Activated CD8-positive, alpha-beta memory T cell treated with anti-CD3 and anti-CD28 coated beads, Interleukin-2, amount 10 ng/mL, durations not matched to agents 7 days and 5 days (primary cell): ENCODE measurements at places on chromosomes 2 and 18. TPM values are rescaled to one million over a fixed set of nuclear protein-coding genes. Genes with fewer than 3 reads are reported as not detected.

GRCh38 chr18:67893916-67894315 is 377.4 kb upstream of the DSEL start:
- no peaks in the 10 kb centered on the region for H3K4me1 ChIP-seq
- H3K4me3 ChIP-seq: no peak overlapping the region
- H3K27me3 ChIP-seq: no peaks in the 10 kb centered on the region
- H3K36me3 ChIP-seq: no peaks in the 10 kb centered on the region

The DDX18 gene
- 78.2 TPM for total RNA-seq

- no peak for DNase-seq
- H3K27ac ChIP-seq: no peak overlapping the region
- no peaks in the 10 kb centered on the region for H3K4me1 ChIP-seq
- H3K27me3 ChIP-seq: peaks cover 23% of the 10 kb centered on the region
- no peak overlapping the region for H3K4me3 ChIP-seq
Observed at GRCh38 chr18:51399491-51400122, 202.1 kb upstream of the MEX3C start.

The POMC gene
- total RNA-seq: 4.3 TPM

DNA sequence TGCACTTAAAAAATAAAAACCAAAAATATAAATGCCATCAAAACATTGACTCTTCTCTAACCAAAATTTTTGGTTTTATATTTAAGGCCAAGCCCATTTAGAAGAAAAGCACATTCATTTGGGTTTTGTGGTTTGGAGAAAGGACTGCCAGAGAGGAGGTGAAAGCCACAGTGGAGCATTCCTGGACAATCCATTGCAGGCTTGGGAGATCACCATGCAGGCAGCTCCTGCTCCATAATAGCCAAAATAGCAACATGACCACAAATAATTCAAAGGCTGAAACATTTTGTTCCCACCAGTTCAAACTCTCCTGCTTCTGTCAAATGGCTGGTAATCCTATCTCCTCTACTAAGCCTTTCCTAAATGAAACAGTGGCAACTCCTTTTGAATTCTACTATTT is 73.5 kb downstream of the GALNT3 start:
- H3K4me1 ChIP-seq: no peaks in the 10 kb centered on the region
- no peaks in the 10 kb centered on the region for H3K36me3 ChIP-seq
- no peak overlapping the region for H3K27ac ChIP-seq
- peaks cover 19% of the 10 kb centered on the region for H3K27me3 ChIP-seq

DNA sequence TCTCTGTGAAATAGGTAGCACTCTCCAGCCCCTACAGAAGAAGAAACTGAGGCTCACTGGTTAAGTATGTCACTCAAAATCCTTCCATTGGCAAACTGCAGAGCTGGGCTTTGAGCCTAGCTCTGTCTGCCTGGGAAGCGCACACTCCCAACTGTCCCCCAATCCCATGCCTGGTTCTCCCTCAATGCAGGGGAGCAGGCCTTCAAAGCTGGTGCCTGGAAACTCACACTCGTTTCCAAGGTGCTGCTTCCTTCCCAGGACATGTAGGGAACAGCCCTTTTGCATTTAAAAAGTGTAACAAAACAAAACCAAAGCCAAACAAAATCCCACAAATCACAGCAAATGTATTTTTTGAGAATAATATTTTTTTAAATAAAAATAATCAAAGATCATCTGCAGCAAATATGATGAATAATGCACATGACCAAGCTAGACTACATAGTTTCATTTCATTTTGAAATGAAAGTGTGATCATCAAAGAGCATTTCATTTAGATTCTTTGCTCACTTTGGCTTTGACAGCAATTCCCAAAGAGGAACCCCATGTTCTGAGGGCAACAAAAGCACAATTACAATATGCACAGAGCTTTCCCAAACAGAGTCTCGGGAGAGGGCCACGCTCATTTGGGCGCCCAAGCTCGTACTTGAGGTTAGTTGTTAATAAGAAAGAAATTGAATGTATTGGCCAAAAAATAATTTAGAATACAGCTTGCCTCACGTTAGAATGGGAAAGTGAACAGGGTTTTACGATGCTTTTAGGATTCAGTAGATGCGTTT is 96.7 kb upstream of the ACKR3 start:
- no peaks in the 10 kb centered on the region for H3K36me3 ChIP-seq
- no peak overlapping the region for H3K4me3 ChIP-seq
- peaks cover 16% of the 10 kb centered on the region for H3K27me3 ChIP-seq
- no peak for DNase-seq
- no peaks in the 10 kb centered on the region for H3K4me1 ChIP-seq

DNA sequence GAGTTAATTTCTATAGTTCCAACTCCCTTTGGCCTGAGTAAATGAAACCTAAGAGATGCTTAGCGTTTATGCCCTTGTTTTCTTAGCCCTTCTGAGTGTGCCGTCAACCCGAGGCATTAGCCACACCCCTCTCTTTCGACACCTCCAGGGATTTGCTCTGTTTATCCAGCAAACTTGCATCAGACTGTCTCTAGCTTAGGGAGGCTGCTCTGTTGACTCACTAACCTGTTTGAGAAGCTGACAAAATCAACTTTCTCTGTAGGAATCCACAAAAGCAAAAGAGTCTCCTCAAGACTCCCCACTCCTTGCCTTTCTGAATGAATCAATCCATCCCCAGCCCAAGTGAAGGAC is 317.6 kb downstream of the TNS1 start:
- H3K27ac ChIP-seq: no peak overlapping the region
- H3K36me3 ChIP-seq: no peaks in the 10 kb centered on the region
- no peaks in the 10 kb centered on the region for H3K4me1 ChIP-seq

- no peaks in the 10 kb centered on the region for H3K36me3 ChIP-seq
- H3K4me3 ChIP-seq: no peak overlapping the region
- DNase-seq: no peak
- H3K27ac ChIP-seq: no peak overlapping the region
Observed at GRCh38 chr2:6290217-6291015, 575.3 kb downstream of the CMPK2 start.

- DNase-seq: no peak
- H3K27ac ChIP-seq: no peak overlapping the region
Observed at GRCh38 chr2:190207930-190208329, 111.7 kb downstream of the HIBCH start.

- no peak overlapping the region for H3K4me3 ChIP-seq
- H3K27ac ChIP-seq: peak overlapping the region; percentile 22
- peaks cover 41% of the 10 kb centered on the region for H3K4me1 ChIP-seq
- DNase-seq: peak; percentile 82
Observed at GRCh38 chr2:127067620-127068350, 39.2 kb downstream of the BIN1 start.

DNA sequence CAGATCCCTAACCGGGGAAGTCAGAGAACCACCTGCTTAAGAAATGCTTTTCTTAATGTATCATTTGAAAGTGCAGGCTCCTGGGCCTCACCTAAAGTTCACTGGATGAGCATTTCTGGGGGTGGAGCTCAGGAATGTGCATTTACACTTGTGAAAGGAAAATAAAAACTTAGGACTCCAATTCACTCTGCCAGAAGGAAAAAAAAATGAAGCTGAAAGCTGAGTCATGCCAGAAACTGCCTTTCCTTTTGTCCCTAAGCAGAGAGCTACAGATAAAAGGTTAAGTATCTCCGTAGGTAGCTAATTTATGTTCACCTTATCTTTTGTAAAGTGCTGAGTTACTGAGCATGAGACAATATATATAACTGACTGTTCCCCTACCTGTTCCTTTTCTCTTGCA is 229.5 kb upstream of the MEX3C start:
- H3K4me1 ChIP-seq: peaks cover 17% of the 10 kb centered on the region
- no peak overlapping the region for H3K27ac ChIP-seq
- DNase-seq: no peak

The EVX2 gene
- not detected for total RNA-seq

- no peak overlapping the region for H3K27ac ChIP-seq
- H3K36me3 ChIP-seq: no peaks in the 10 kb centered on the region
- no peaks in the 10 kb centered on the region for H3K4me1 ChIP-seq
- no peaks in the 10 kb centered on the region for H3K27me3 ChIP-seq
- DNase-seq: no peak
Observed at GRCh38 chr18:37640504-37640903, 74.9 kb upstream of the CELF4 start.

The UGT1A8 gene
- not detected for total RNA-seq

The NEU2 gene
- total RNA-seq: not detected

- H3K36me3 ChIP-seq: no peaks in the 10 kb centered on the region
- no peaks in the 10 kb centered on the region for H3K27me3 ChIP-seq
- DNase-seq: no peak
- H3K27ac ChIP-seq: no peak overlapping the region
- no peak overlapping the region for H3K4me3 ChIP-seq
- no peaks in the 10 kb centered on the region for H3K4me1 ChIP-seq
Observed at GRCh38 chr18:61064911-61065310, 268.3 kb upstream of the CDH20 start.
